Stimulated activated CD4-positive, alpha-beta T cell treated with anti-CD3 and anti-CD28 coated beads, TNF-alpha, amount 100 ng/mL, for 4 hours (primary cell): ENCODE measurements at places on chromosomes 1 and 21.

GRCh38 chr1:17405898-17406759 lies 33.3 kb downstream of the RCC2 start:
- no peak for DNase-seq

DNA sequence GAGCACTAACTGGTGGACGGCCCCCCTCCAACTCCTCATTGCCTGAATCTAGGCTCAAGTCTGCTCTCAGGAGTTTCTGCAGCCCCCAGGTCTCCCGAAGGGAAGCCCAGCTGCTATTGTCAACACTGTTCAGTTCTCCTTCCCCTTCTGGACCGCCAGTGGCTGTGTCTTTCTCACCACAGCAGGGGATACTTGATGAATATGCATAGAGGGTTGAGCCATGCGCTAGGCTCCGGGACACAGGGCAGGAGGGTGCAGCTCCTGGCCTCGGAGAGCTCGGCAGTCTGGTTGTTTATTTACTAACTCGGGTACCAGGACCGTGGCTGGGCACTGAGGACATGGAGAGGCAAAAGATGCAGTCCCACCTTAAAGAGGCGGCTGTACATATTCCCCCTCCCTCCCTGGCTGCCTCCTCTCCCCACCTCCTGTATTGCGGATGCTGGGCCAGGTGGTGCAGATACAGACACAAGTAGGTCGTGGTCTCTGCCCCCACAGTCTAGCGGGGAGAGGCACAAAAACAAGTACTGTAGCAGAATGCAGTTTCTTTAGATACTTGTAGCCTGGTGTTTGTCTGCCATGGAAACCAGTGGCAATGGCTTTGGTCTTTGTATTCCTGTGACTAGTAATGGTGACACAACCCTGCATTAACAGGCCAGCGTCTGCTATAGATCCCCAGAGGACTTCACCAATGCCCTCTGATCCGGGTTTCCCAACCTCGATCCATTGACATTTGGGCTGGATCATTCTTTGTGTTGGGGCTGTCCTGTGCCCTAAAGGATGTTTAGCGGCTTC lies 26.2 kb downstream of the ARHGEF10L start:
- DNase-seq = no peak

GRCh38 chr1:231070758-231071444 lies 30.8 kb upstream of the FAM89A start:
- no peak for DNase-seq

DNA sequence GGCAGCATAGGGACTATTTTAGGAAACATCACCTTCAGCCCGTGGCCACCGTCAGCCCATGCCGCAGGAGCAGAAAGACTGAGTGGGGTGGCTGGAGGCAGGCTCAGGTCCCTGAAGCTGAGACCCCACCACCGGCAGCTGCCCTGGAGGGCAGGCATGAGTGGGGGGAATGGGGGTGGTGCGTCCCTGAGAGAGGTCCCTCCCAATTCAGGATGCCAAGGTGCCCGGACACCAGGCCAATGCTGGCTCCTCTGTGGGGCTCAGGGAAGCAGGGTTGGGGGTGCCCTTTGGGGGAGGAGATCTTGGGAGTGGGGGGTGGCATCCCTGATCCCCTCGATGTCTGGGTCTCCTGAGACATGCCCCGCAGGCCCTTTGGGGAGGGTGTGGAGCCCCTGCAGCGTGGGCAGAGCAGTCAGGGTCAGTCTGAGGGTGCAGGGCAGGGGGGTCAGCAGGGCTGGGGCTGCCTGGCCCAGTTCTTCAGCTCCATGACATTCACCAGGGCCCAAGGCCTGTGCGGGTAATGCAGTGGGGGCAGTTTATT lies 998 bp upstream of the TTC34 start:
- no peak for DNase-seq

DNA sequence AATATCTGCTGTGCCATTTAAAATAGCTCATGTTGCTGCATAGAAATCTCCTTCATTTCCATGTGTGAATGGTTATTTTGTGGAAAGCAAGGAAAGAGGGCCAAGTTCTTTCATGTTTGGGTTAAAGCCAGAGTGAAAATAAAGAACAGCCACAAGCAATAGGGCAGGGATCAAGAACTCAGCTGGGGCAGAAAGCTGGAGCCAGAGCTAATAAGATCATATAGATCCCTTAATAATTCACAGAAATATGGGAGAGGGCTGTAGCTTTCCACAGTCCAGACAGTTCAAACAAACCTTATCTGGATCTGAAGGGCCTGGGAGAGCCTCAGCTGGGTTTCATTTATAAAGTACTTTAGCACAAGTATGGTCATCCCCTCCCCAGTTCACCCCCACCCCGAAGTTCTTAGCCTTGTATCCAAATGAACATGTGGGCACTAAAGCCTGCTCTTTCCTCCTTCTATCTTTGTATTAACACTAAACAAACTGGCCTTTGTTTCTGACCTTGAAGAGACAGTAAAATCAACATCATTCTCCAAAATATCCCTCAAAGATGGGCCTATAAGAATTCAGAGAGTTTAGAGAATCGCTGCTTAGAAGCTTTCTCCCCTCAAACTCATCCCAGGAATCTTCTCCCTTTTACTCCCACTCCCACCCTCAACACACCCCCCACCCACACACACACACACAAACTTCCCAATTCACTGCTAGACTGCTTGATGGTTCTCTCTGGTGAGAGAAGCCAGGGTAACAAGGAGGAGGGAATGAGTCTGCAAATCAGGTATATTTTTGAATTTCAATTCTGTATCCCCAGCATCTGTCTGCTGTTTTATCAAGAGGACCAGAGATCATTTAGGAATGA lies 41.7 kb downstream of the UTP25 start:
- no peak for DNase-seq

GRCh38 chr1:56585985-56586384 lies 6.6 kb upstream of the PLPP3 start:
- no peak for DNase-seq

- no peak for DNase-seq
Observed at GRCh38 chr1:41751804-41752513, 166.8 kb downstream of the HIVEP3 start.

- DNase-seq = no peak
Observed at GRCh38 chr1:243716906-243717305, 133.1 kb downstream of the AKT3 start.

- no peak for DNase-seq
Observed at GRCh38 chr1:100622037-100622436, 84.1 kb downstream of the GPR88 start.

- DNase-seq = no peak
Observed at GRCh38 chr1:9732123-9732971, 80.8 kb downstream of the PIK3CD start.

GRCh38 chr1:185594786-185595410 lies 139.3 kb upstream of the HMCN1 start:
- DNase-seq = no peak

DNA sequence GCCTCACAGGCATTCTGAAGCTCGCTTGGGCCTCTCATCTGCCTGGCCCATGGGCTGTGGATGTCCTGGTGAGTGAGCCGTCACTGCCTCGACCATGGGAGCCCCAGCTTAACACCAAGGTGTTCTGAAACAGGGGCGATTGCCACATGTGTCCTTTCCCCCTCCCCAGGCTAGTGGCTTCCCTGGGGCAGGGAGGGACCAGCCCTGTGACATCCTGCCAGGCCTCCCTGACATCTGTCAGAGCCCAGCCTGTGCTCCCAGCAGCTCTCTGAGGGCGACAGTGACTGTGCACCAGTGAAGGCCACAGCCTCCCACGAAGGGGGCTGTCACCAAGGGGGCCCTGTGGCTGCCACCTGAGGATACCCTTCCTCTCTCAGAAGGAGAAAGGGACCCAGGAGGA lies 35.9 kb upstream of the CCDC27 start:
- no peak for DNase-seq

DNA sequence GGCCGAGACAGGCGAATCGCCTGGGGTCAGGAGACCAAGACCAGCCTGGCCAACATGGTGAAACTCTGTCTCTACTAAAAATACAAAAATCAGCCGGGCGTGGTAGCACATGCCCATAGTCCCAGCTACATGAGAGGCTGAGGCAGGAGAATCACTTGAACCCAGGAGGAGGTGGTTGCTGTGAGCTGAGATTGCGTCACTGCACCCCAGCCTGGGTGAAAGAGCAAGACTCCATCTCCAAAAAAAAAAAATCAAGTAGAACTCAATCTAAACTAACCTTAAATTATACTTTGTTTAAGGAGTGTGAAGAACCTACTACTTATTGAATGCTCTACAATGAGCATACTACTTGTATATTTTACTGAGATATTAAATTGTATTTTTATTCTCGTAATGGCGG lies 30.5 kb upstream of the RNF186 start:
- no peak for DNase-seq

DNA sequence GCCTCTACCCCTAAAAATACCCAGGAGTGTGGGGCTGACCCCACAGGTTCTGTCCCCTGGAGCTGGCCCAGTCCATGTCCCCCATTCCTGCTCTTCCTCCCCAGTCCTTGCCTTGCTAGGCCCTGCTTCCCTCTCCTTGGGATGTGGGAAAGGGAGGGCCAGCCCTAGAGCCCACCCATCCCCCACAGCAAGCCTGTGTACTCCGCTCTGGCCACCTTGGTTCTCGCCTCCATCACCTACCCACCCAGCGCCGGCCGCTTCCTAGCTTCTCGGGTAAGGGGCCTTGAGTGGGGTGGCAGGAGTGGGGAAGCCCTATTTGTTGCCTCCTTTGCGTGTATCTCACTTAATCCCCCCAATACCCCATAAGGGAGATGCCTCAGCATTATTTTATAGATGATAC lies 6.7 kb downstream of the CLCNKB start:
- DNase-seq = no peak

DNA sequence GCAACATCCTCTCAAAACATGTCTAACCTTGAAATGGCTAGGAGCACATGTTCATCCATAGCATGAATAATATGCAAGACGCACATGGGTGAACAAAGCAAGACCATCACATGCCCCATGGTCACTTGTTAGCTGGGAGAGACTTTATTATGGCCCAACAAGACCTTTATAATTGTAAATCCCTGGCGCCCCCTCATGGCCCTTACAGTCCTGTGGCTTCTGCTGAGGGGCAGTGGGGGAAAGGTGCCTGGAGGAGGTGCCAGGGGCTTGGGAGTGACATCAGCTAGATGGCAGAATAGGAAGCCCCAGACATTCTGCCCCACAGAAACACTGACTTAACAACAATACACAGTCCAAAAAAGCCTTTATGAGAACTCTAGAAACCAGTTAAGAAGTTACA lies 51.7 kb downstream of the CSMD2 start:
- no peak for DNase-seq

- no peak for DNase-seq
Observed at GRCh38 chr21:43892984-43893535, 28.0 kb downstream of the AGPAT3 start.

GRCh38 chr1:67457247-67457646 lies 27.0 kb upstream of the SERBP1 start:
- DNase-seq = no peak

DNA sequence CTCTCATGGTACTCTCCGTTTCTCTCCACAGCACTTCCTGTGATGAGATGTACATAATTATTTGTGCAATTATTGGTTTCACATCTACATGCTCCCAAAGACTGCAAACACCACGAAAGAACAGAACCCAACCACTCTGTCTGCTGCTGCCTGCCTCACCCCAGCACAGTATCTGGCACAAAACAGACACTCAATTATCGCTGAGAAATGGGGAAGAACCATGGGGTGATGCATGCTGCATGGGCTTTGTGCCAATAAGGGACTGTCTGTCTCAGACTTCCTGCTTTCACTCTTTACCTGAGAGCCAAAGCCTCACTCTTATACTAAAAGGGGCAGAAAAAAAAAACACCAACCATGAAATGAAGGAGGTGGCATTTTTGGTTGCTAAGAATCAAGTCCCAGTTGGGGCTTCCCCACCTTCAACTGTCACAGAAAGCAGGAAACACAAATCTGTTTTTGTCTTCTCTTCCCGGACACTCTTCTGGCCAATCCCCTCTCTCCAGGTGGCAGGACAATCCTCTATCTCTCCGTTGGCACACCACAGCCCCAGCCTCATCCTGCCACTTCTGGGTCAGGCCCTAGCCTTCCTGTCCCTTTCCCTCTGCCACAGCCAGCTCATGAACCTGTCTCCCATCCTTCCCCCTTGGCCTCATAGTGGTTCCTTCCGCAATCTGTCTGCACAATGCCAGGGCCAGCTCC lies 82.0 kb downstream of the TGFBR3 start:
- peak; percentile 25 for DNase-seq

DNA sequence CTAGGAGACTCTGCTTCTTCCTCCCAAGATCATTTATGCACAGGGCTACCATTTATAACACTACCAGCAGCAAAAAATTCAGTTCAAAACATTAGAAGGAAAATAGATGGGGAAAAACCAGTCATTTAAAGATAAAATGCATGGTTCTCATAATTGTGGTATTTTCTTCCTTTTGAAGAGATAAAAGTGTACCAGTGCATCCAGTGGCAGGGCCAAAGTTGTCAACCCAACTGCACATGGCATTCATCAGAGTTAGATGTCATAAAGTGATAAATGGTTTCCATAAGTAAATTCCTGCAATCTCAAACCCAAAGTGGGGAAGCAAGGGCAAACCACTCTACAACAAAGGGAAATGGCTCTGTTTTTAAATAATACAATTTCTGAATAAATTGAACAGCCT lies 119.1 kb upstream of the DMRTA2 start:
- DNase-seq = no peak

DNA sequence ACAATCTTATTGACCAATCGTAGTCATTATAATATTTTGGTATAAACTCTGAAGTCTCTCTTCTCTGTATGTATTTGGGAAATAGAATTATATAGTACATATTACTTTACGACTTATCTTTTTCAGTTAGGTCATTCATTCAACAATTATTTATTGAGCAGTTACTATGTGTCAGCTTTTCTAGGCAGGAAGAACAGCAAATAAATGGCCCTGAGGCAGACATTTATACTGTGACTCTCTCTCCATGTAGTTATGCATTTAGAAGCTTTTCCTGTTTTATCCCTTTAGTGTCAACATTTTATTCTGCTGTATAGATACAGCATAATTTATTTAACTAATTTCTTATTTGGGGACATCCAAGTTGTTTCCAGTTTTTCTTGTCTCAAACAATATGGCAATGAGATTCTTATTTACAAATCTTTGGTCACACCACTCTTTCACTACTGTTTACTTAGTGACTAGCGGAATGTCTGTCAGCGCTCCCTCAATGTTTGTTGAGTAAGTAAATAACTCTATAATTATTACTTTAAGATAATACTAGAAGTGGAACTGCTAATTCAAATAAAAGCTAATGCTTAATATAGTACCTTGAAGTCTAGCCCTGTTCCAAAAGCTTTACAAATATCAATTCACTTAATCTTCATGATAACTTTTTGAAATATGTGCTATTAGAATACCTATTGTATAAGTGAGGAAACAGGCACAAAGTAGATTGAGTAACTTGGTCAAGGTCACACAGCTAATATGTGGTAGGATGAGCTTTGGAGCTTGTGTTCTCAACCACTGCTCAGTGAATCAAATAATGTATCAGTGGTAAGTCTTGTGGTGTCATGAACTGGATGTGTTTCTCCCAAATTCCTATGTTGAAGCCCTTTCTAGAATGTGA lies 465.6 kb downstream of the SIPA1L2 start:
- no peak for DNase-seq

- DNase-seq = no peak
Observed at GRCh38 chr1:64405833-64406232, 64.1 kb upstream of the CACHD1 start.

GRCh38 chr1:7651203-7651602 lies 119.9 kb upstream of the VAMP3 start:
- DNase-seq = no peak
